ENCODE measurements at places on chromosomes 7 and 10.

GRCh38 chr10:102020938-102021337 lies 35.0 kb downstream of the ARMH3 start:
- no peak for DNase-seq

DNA sequence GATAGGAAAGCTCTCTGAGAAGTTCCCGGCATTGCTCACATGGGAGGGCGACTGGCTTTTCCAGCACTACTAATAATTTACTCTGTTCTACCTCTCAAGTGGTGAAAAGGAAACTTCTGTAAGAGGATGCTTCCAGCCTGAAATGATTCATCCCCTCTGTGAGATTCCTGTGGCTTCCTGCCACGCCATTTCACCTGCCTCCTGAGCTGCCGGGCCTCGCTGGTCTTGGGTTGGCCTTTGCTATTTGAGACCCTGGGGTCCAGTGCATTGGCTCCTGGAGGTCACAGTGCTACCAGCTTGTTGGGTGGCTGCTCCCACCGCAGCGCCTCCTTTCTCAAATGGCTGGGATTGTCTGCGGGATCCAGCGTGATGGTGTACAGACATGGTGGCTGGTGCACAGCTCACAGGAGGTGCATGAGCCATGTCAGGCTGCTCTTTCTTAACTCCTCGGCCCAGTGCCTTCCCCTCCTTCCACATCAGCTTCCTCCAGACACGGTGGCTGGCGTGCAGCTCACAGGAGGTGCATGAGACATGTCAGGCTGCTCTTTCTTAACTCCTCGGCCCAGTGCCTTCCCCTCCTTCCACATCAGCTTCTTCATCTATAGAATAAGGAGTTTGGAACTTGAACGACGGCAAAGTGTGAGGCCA lies 42.9 kb upstream of the PCBD1 start:
- DNase-seq, result no peak

- DNase-seq, result no peak
Observed at GRCh38 chr10:22638863-22639262, 75.5 kb downstream of the PIP4K2A start.

GRCh38 chr10:119370111-119370741 lies 162.9 kb downstream of the GRK5 start:
- peak; percentile 88 for DNase-seq

DNA sequence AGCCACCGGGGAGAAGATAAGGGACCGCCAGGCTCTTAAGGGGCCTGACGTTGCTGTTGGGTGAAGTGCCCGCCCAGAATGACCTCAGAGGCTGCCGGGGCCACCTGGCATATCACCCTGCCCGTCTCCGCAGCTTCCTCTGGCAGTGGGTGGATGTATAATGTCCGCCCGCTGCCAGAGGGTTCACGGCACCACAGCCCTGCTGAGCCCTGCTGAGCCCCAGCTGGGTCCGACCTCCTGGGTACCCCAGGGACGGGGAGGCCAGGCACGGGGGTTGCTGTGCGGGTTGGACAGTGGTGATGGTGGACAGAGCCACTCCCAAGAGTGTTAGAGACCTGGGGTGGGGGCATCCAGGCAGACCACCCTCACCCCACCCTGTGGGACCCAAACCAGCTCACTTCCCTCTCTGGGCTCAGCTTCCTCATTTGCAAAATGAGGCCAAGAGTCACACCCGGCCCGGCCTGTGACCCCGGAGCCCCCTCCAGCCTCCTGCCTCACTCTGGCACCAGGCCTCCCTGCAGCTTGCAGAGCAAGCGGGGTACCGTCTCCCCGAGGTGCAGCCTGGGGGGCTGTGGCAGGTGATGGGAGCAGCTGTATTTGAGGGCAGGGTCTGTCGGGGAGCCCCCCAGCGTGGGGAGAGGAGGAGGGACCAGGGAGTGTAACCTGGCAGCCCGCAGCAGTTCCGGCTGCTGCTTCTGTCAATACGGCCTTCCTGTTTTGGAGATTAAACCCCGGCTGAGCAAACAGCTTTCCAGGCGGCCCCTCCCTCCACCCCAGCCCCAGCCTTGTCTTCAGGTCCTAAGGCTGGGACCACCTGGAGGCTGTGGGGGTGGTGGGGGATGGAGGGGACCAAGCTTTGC lies 8.4 kb upstream of the LFNG start:
- DNase-seq, result no peak

- no peak for DNase-seq
Observed at GRCh38 chr7:45469103-45469502, 105.1 kb upstream of the ADCY1 start.

DNA sequence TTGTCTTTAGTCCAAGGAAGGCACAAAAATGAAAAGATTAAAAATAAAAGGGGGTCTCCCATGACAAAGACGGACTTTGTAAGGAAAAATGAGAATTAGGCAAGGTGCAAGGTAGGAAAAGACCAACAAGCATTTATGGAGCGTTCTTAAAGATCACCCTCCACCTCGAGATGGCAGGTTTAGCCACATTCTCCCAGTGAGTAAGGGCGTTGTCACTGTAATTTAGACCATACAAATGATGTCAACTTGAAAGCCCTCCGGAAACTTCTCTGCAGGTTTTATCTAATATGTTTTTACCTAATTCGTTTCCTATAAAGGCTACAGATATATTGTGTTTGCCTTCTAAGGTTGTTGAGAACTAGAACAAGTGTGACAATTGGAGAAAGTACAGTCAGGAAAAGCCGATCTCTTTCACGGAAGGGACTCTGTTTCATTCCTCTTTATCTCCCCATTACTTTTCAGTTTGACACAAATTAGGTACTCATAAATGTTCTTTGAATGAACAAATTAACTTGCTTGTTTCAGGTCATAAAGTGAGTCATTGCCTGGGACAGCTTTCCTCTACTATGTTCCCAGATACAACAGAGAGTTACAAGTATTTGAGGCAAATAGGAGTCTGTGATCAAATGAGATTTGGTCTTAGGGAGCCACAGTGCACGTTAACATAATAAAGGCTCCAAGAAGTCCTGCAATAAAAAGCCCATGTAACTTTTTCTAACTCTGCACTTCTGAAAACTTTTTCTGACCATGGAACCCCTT lies 102.6 kb upstream of the HABP2 start:
- no peak for DNase-seq

DNA sequence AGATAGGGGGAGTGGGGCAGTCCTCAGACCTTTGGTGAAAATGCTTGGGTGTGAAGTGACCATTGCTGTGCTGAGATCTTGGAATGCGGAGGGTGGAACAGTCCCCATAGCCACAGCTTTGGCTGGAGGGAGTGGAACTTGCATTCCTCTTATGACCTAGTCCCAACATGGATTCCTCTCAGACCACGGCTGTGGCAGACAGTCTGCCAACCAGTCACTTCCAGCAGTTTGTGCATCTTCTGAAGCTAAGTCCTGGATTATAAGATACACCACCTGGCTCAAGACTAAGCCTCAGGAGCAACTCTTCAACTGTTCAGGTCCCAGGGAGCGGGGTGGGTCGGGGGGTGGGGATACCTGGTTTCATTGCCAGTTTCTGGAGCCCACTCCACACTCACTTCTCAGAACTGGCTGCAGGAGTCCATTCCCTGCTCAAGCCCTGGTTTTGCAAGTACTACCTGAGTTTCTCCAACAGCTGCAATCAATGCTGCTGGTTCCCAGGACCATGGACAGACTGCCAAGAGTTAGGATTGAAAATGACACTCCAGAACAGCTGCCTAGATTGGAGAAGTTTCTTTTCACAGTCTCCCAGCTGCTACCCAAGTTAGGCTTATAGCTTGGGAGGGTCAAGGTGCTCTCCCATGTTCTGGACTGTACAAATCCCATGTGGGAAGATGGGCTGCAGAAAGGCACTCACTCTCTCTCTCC lies 29.1 kb upstream of the DGKB start:
- DNase-seq, result no peak

DNA sequence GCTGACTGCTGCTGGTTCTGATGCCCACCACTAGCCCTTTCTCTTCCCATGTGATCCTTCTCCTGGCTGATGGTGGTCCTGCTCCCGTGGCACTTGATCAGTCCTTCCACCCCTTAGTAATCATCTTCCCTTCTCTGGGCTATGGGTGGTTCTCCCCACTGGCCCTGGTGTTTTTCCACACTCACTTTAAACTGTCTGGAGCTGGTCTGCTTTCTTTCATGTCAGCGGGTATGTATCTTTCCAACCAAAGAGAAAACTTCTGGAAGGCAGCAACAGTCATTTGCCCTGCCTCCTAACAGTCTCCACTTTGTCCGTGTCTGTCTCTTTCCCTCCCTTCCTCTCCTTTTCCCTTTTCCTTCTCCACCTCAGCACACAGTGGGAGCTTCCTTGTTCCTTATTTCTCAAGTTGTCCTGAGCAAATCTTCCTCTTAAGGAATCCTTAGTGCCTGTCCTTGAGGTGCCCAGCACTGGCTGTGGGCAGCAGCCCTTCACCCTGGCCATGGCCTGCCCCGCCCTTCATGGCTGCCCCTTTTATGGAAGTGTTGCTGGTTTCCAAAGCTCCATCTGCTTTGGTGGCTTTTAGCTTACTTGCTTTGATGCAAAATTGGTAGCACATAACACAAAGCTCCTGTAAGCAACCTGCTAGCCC lies 189.0 kb downstream of the TCF7L2 start:
- DNase-seq, result no peak

DNA sequence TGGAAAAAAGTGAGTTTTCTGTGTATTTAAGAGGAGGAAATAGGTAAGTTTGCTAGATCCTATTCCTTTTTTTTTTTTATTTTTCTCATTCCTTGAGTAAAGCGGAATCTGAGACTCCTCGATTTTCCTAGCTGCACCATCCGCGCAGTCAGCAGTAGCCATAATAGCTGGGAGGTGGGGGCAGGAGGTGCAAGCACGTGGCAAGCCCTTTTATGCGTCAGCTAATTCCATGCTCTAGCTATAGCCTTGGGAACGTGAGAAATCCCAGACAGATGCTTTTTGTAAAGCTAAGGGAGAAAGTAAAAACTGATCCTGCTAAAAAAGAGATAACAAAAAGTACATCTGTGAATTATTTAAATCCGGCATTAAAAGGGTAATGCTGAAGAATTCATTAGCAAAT lies 33.2 kb upstream of the TPK1 start:
- no peak for DNase-seq

DNA sequence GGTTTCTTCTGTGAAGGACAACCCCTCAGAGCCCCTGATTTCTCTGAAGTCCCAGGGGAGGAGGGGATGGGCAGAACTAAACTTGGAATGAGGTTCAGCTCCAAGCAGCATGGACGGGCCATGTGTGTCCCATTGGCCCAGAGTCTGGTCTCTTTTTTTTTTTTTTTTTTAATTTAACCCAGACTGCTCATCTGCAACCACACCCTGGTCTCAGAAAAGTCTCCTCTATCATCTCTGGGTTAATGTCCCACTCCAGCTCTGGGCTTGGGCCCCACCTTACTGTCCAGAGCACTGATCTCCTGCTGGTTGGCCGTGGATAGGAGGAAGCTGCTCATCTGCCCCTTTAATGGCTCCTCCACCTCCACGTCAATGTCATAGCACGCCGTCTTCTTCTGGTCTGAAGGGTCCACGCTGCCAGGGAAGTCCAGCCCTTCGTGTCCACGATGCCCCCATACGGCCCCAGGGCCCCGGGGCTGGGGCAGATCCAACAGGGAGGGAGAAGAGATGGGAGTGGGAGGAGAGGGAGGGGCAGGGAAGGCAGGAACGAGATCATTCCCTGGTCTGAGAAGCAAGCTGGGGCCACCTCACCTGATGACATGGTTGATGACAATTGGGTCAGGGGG lies 7.7 kb downstream of the CHPF2 start:
- no peak for DNase-seq

DNA sequence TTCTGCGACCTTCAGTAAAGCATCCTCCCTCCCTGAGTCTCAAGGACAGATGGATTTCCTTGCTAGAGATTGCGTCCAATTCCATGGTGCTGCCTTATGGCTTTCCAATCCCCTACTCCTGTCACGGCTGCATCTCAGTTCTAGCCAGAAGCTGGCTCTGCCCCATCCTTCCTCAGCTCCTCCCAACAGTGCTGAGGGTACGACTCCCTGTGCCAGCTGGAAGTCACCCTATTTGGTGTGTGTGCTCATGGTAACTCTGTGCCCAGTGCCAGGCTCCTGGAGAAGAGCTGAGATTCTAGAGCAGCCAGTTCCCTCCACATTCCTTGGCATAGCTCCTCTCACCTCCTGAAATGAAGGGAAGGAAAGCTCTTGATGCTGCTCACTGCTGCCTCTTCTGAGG lies 185.0 kb upstream of the PODXL start:
- no peak for DNase-seq

DNA sequence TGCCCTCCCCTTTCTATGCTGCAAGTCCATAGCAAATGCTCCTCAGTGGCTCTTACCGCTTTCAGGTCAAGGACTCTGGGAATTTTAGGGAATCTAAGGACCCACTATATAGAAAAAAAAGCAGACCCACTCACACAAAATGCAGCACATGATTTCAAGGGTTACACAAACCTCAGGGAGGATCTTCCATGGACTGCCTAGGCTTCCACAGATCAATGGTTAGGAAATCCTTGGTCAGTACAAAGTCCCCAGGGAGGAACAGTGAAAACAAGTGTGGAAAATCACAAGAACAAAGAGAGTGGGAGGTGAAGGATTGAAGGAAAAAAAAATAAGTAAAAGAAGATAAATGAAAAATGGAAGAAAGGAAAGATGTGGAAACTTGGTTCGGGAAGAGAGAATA lies 188.4 kb downstream of the AHR start:
- no peak for DNase-seq

GRCh38 chr7:69859342-69859741 lies 261.1 kb downstream of the AUTS2 start:
- DNase-seq, result no peak

GRCh38 chr10:43078986-43079273 lies 2.1 kb downstream of the RET start:
- DNase-seq, result peak; percentile 49

- no peak for DNase-seq
Observed at GRCh38 chr10:11025978-11026377, 8.3 kb downstream of the CELF2 start.

- DNase-seq, result no peak
Observed at GRCh38 chr7:70893422-70893821, 238.5 kb upstream of the GALNT17 start.

DNA sequence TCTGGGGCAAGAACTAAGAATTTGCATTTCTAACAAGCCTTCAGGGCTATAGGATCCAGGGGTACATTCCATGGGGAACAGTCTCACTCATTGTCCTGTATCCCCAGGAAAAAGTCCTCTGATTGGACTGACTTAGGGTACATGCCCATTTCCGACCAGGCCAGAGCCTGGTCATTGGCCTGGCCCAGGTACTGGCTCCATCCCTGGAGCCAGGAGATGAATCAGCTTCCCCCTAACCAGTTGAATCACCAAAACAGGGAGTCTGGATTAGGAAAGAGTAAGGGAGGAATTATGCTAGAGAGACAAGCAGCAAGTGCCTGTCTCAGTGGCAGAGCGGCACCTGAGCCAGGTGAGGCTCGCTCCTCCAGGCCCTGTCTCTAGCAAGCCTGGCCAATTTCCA lies 137.5 kb downstream of the FGFR2 start:
- no peak for DNase-seq

- DNase-seq, result peak; percentile 94
Observed at GRCh38 chr7:30740417-30741181, 11.3 kb upstream of the INMT start.

GRCh38 chr10:77319557-77319956 lies 318.1 kb downstream of the KCNMA1 start:
- no peak for DNase-seq

GRCh38 chr7:2360796-2361195 lies 6.2 kb downstream of the EIF3B start:
- DNase-seq, result no peak

Data from GM03348 (cell line).